ENCODE measurements at places on chromosomes 5 and 9.

- no peaks in the 10 kb centered on the region for H3K27me3 ChIP-seq
- no peaks in the 10 kb centered on the region for H3K4me1 ChIP-seq
- H3K27ac ChIP-seq: no peak overlapping the region
- H3K4me3 ChIP-seq: no peak overlapping the region
Observed at GRCh38 chr5:151717416-151717815, 30.7 kb upstream of the SPARC start.

DNA sequence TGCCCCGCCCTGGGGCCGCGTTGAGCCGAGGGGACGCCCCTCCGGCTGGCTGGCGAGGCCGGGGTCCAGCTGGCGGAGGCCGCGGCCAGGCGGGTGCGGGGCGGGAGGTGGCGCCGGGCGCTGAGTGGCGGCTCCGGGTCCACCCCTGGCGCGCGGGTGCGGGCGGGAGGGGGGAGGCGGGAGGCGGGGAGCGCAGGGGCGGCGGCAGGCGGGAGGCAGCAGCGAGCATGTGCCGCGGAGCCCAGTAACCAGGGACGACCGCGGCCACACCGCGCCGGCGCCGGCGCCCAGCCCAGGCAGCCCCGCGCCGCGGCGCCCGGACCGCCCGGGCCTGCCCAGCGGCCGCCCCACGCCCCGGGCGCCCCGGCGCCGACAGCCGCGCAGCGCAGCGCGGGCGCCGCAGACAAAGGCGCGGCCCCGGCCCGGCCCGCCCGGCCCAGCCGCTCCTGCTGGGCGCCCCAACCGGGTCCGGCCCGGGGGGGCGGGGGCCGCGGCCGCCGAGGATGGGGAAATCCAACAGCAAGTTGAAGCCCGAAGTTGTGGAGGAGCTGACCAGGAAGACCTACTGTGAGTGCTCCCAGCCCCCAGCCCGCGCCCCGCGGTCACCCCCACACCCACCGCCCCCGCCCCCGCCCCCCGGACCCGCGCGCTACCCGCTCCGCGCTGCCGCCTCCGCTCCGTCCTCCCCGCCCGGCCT, at the start of gene NCS1:
Gene NCS1, plus strand, starts transcription at position 244 of the 697 bp plus-strand sequence. Its CDS starts 260 bp downstream, at position 504.
- peak within 1 kb of the TSS; percentile 69 for H3K27ac ChIP-seq
- H3K27me3 ChIP-seq: no peaks in the 10 kb centered on the region
- H3K36me3 ChIP-seq: peaks cover 20% of the 10 kb centered on the region
- peak; percentile 83 for DNase-seq
- H3K4me1 ChIP-seq: peaks cover 8% of the 10 kb centered on the region

GRCh38 chr5:97547999-97548738, 365.1 kb upstream of the RIOK2 start:
- H3K27ac ChIP-seq: no peak overlapping the region
- no peaks in the 10 kb centered on the region for H3K4me1 ChIP-seq
- H3K27me3 ChIP-seq: no peaks in the 10 kb centered on the region
- H3K4me3 ChIP-seq: no peak overlapping the region
- no peaks in the 10 kb centered on the region for H3K36me3 ChIP-seq

DNA sequence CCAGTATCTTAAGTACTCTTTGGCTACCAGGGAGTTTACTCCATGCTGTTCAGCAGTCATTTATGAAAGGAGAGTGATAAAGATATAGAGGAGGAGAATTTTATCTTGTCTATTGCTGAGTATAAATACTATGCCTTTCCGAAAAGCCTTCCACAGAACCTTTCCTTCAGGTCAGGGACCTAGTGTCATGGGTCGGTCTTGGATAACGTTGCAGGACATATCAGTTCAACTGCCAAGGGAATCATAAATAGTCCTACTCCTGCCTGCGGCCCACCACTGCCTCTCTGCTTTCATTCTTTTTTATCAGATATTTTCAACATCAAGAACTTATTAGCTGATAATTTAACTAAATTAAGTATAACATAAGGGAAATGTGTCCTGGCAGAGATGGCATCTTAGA, 122.0 kb upstream of the CCDC152 start:
- no peak overlapping the region for H3K27ac ChIP-seq
- no peaks in the 10 kb centered on the region for H3K36me3 ChIP-seq
- H3K4me1 ChIP-seq: peaks cover 6% of the 10 kb centered on the region
- no peaks in the 10 kb centered on the region for H3K27me3 ChIP-seq
- DNase-seq: no peak

GRCh38 chr5:9212605-9213004, 333.3 kb downstream of the SEMA5A start:
- no peaks in the 10 kb centered on the region for H3K27me3 ChIP-seq
- H3K4me1 ChIP-seq: no peaks in the 10 kb centered on the region
- H3K27ac ChIP-seq: no peak overlapping the region

GRCh38 chr9:81682797-81683196, 6.5 kb downstream of the TLE1 start:
- no peak for DNase-seq
- H3K4me3 ChIP-seq: no peak overlapping the region

DNA sequence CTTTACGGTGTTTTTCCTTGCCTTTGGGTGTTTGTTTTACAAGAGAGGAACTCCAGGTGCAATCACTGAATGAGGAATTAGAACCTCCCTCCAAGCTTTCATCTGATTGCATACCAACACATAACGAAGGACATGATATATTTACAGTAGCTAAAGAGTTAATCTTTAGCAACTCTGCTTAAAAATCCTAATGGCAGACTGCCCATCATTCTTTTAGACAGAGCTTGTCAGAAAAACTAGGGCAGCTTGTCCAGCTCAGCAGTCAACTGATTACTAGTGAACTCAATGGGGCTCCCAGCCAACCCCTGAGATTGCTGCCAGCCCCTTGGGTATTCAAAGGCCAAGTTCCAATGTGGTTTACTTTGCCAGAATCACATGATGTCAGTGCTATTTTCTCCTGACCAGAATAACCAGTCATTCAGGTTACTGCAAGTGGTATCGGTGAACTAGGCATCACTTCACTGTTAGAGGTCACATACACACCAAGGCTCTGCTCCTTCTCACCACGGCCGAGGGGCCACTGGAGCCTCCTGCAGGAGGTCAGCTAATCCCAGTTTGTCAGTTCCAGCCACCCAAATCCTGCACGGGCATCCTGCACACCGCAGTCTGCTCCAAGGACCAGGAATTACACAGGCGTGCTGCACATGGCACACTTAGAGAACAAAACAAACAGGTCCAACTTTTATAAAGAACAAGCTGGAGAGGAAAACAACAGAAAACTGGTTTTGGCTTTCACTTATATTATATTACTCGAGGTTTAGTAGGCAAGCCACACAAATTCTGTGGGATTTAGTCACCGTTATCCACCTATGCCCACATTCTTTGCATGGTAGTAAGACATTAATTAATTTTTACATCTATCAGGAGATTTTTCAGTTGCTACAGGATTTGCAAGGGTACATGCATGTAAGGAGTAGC, 62.5 kb downstream of the NFIB start:
- DNase-seq: peak; percentile 64
- no peak overlapping the region for H3K4me3 ChIP-seq
- no peak overlapping the region for H3K27ac ChIP-seq
- peaks cover 6% of the 10 kb centered on the region for H3K36me3 ChIP-seq

DNA sequence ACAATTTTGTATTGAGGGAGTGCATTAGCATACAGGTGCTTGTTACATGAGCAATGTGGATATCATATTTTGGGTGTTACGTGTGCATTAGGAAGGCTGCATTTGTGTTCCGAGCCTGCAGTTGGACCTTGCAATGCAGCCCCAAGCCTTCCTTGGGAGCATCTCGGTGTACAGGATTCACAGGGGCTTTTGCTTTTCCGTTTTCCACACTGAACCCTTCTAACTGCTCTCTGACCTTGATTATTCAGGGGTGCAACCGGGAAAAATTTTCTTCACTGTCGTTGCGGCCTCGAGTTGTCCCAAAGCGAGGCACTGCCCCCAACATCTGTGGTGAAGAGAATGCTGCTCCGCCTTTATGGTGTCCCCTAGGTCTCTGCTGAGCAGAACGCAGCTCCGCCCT, 80.1 kb upstream of the PLEKHG4B start:
- no peaks in the 10 kb centered on the region for H3K27me3 ChIP-seq
- H3K27ac ChIP-seq: no peak overlapping the region
- DNase-seq: peak; percentile 3
- H3K36me3 ChIP-seq: no peaks in the 10 kb centered on the region
- no peaks in the 10 kb centered on the region for H3K4me1 ChIP-seq

DNA sequence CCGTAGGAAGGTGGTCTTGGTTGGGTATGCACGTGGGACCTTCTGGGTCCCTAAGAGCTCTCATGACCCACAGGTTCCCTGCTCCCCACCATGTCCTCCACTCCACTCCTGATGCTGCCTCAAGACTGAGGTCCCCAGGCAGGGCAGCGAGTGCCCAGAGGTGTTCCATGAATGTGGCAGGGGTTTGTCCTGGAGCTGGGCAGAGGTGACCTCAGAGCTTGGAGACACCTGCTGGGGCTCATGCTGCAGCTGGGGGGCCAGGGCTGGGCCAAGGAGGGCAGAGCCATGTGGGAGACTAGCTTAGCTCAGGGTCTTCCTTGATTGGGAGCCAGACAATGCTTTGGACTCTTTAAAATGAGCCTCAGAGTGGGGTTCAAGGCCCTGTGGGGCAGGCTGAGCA, 74.0 kb upstream of the PITX1 start:
- H3K36me3 ChIP-seq: no peaks in the 10 kb centered on the region
- H3K27me3 ChIP-seq: no peaks in the 10 kb centered on the region
- no peak for DNase-seq
- no peaks in the 10 kb centered on the region for H3K4me1 ChIP-seq
- H3K27ac ChIP-seq: no peak overlapping the region
- H3K4me3 ChIP-seq: no peak overlapping the region

DNA sequence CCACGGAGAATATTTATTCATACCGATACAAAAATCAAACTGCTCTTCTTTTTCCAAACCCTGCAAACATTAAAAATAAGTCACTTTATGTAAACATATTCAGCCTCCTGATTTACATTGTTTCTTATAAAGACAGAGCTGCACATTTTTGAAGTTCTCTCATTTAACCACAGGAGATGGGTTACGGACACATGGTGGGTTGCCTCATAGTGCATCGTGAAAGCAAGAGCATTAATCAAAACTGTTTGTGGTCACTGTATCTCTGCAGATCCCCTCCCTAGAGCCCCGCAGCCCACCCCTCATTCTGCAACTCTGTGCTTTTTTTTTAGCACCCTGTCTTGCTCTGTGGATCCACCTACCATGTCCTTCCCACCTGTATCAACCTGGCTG, 43.3 kb upstream of the EQTN start:
- no peak for DNase-seq
- H3K36me3 ChIP-seq: no peaks in the 10 kb centered on the region
- no peaks in the 10 kb centered on the region for H3K4me1 ChIP-seq
- H3K27me3 ChIP-seq: no peaks in the 10 kb centered on the region
- no peak overlapping the region for H3K27ac ChIP-seq

DNA sequence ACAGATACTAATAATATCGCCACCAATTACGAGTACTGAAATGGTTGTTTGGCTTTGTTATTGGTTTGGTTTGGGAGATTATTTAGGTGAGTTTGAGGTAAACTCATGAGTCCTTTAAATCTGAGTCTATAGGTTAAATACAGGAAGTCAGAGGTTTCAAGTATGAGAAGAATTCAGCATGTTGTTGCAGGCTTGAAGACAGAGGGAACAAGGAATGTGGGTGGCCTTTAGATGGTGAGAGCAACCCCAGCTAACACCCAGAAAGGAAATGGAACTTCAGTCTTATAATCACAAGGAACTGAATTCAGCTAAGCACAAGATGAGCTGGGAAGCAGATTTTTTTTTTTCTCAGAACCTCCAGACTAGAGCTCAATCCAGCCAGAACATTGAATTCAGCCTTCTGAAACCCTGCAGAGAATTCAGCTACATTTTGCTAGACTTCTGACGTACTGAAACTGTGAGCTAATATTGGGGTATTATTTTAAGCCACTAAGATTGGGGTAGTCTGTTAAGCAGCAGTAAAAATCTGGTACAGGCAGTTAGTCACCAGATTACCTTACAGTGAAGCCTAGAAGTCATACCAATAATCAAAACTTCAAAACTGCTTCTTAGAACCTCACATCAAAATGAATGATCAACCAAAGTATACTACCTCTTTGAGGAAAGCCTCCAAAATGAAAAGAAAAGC, 216.0 kb upstream of the PUM3 start:
- no peaks in the 10 kb centered on the region for H3K4me1 ChIP-seq
- no peaks in the 10 kb centered on the region for H3K27me3 ChIP-seq
- H3K4me3 ChIP-seq: no peak overlapping the region
- no peaks in the 10 kb centered on the region for H3K36me3 ChIP-seq

DNA sequence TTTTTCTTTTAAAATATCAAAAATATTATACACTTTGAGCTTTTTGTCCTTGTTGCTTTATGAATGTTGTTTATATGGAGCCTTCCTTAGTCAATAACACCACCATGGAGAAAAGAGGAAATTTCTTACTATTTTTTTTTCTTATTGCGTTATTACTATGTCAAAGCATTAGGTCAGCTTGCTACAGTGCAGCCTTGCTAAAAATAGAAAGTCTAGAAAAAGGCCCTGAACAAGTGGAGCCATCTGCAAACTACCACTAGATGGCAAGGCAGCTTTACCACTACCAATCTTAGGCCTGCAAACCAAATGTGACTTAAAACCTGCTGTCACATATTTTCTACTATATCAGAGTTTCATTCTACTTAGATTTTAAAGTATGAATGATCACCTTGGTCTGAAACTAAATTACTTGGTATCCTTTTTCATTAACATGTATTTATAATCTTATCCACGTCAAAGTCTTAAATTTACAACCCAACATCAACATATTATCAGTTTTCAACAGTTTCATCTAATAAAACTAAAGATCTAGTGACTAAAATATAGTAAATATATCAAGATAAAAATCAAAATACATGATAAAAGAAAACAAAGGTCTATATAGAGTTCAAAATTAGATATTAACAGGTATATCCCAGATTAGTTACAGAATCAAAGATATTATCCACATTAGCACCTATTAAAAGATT, 113.1 kb upstream of the ACOT12 start:
- no peaks in the 10 kb centered on the region for H3K36me3 ChIP-seq
- no peak overlapping the region for H3K27ac ChIP-seq
- peaks cover 5% of the 10 kb centered on the region for H3K4me1 ChIP-seq
- no peak overlapping the region for H3K4me3 ChIP-seq

GRCh38 chr5:175347027-175347426, 97.0 kb downstream of the DRD1 start:
- peak; percentile 38 for DNase-seq
- peaks cover 31% of the 10 kb centered on the region for H3K4me1 ChIP-seq
- no peaks in the 10 kb centered on the region for H3K36me3 ChIP-seq
- H3K4me3 ChIP-seq: no peak overlapping the region

- no peak overlapping the region for H3K4me3 ChIP-seq
- H3K36me3 ChIP-seq: no peaks in the 10 kb centered on the region
- no peak for DNase-seq
- H3K4me1 ChIP-seq: no peaks in the 10 kb centered on the region
- H3K27me3 ChIP-seq: no peaks in the 10 kb centered on the region
Observed at GRCh38 chr5:68182094-68182493, 33.5 kb upstream of the PIK3R1 start.

DNA sequence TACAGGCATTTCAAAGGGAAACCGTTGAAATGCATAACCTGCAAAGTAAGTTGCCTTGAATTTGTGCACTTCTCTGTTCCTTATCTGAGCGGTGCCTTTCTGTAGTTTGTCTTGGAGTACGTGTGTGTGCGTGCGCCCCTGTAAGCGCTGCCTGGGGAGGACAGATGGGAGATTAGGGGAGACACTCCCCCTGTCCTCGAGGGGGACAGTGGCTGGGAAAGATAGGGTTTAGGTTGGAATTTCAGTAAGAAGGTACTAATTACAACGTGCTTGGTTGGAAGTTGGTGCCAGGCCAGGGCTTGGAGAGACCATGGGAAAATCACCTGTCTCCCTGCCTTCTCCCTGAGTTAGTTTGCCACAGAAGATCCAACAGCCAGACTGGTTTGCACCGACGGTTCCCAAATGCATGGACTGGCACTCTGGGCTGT, 73.2 kb downstream of the PIK3R1 start:
- peak overlapping the region; percentile 56 for H3K4me3 ChIP-seq
- no peaks in the 10 kb centered on the region for H3K27me3 ChIP-seq
- H3K4me1 ChIP-seq: peaks cover 11% of the 10 kb centered on the region
- no peak overlapping the region for H3K27ac ChIP-seq

- no peak overlapping the region for H3K27ac ChIP-seq
- no peaks in the 10 kb centered on the region for H3K27me3 ChIP-seq
- no peak for DNase-seq
Observed at GRCh38 chr5:1320436-1321344, 24.2 kb downstream of the CLPTM1L start.
